ENCODE measurements at places on chromosomes 7 and 10.

- no peak for DNase-seq
These were observed 55.0 kb downstream of the COL13A1 start for GRCh38 chr10:69856601-69857166.

DNA sequence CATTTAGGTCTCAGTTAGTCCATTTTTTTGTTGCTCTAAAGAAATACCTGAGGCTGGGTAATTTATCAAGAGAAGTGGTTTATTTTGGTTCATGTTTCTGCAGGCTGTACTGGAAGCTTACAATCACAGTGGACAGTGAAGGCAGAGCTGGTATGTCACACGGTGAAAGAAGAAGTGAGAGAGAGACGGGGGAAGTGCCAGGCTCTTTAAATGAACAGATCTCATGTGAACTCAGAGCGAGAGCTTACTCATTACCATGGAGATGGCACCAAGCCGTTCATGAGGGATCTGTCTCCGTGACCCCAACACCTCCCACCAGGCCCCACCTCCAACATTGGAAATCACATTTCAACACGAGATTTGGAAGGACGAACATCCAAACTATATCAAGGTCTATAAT, 18.9 kb upstream of the PNLIPRP3 start:
- DNase-seq: no peak

DNA sequence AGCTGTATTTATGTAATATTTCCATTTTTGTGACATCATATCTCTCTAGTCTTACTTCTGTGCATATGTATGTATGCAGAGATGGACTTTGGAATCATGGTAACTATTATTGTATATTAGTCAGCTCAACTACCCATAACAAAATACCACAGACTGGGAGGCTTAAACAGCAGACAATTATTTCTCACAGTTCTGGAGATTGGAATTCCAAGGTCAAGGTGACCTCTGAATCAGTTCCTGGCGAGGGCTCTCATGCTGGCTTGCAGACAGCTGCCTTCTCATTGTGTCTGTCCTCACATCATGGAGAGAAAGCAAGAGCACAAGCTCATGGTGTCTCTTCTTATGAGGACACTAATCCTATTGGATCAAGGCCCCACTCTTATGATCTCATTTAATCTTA, 79.1 kb downstream of the RAMP3 start:
- no peak for DNase-seq

GRCh38 chr10:61836888-61837754, 64.4 kb upstream of the ARID5B start:
- DNase-seq: peak; percentile 89

- DNase-seq: no peak
These were observed 24.0 kb downstream of the ELFN1 start for GRCh38 chr7:1693991-1694524.

DNA sequence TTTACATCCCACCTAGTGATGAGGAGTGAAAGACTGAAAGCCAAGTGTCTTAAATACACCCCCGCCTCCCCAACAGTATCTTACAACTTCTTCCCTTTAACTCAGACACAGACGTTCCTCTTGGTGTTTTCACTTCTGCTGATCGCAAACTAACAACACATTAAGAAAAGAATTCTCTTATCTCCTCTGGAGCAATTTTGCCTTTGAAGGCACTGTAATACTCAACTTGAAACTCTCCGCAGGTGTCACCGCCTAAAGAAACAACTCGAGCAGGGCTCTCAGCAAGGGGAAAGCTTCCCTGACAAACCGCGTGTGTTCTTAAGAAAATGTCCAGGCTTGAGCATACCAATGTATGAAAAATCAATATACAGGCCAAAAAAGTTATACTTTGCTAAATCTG, 452 bp downstream of the SEMA3C start:
- DNase-seq: peak; percentile 30

Data from bronchial epithelial cell (primary cell).